ENCODE measurements at places on chromosomes 4 and X.

GRCh38 chr4:102522031-102522440, 20.9 kb downstream of the NFKB1 start:
- DNase-seq: no peak

GRCh38 chrX:31988975-31989374, 917.1 kb upstream of the FTHL17 start:
- DNase-seq: no peak

- DNase-seq: no peak
Measured at GRCh38 chr4:161203865-161204264, 959.9 kb downstream of the FSTL5 start.

- DNase-seq: no peak
Measured at GRCh38 chrX:103170216-103170615, 44.7 kb upstream of the BEX4 start.

DNA sequence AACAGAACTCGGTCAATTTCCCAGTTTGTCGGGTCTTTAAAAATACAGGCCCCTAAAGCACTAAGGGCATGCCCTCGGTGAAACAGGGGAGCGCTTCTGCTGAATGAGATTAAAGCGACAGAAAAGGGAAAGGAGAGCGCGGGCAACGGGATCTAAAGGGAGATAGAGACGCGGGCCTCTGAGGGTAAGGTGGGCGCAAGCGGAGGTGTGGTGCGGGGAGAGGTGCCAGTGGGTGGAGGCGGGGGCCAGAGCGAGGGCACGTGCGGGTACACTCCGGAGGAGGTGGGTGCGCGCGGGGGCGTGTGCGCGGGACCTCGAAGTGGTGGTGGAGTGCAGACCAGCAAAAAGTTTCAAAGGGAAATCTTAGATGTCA, 787 bp upstream of the TET2 start:
- peak; percentile 35 for DNase-seq

DNA sequence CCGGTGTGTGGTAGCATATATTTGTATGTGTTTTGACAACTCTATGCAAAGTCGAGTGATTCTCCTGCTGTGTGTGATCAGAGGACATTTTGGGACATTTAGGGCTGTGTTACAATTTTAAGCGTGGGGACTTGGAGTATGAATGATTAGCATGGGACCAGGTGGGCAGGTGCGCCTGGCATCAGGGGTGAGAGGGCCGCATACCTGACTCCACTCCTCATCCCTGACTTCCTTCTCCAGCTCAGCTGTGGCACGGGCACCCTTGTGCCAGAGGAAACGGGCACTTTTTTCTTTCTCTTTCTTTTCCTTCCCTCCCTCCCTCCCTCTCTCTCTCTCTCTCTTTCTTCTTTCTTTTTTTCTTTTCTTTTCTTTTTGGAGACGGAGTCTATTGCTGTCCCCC, 15.7 kb upstream of the PLCXD1 start:
- DNase-seq: no peak

GRCh38 chr4:14529653-14530052, 472.6 kb upstream of the CPEB2 start:
- peak; percentile 17 for DNase-seq

DNA sequence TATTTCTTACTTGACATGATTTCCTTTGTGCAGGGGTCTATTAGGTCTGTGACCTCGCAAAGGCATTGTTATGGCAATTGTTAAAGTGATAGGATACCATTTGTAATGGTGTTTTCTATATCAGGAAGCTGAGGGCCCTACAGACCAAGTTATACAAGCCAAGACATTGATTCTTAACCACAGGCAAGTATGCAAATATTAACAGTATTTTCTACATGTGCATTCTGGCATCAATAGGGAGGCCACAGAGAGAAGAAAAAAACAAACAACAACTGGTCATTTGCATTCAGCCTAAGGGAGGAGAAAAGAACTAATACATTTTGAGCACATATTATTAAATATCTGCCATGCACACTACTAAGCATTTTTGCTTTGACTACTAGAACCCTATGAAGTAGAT, 28.5 kb downstream of the GBA3 start:
- DNase-seq: no peak

Measured in Kasumi-1 (cell line).